ENCODE measurements at places on chromosomes 5 and 9. TPM values are rescaled to one million over a fixed set of nuclear protein-coding genes. Genes with fewer than 3 reads are reported as not detected.

DNA sequence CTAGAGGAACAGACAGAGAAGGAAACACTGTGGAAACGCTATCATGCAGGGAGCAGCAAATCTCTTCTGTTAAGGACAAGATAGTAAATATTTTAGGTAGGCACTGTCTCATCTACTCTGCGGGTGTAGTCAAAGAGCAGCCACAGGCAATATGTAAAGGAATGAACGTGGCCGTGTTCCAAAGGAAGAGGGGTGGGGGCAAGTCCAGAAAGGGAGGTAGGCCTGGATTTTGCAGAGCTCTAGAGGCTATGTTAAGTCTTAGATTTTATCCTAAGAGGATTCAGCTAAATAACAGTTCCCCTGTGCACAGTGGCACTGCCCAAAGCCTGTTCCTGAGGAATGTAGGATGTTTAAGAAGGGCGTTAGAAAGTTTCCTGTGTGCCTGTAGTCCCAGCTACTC lies 161.6 kb downstream of the ACTL7B start:
- DNase-seq, result no peak

DNA sequence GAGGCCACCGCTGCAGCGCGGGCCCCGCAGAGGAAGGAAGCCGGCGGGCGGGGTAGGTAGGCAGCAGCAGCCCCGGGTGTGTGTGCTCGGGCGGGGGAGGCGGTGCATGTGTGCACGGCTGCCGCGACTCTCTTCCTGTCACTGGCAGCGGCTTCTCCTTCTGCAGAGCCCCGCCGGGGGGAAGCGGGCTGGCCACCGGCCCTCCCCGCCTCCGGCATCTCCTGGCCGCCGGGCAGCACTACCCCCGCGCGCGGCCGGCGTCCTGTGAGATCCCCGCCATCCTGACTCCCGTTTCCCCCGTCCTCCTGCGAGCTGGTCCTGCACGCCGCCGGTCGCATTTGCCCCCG lies 315 bp downstream of the PIK3R1 start:
- no peak for DNase-seq

DNA sequence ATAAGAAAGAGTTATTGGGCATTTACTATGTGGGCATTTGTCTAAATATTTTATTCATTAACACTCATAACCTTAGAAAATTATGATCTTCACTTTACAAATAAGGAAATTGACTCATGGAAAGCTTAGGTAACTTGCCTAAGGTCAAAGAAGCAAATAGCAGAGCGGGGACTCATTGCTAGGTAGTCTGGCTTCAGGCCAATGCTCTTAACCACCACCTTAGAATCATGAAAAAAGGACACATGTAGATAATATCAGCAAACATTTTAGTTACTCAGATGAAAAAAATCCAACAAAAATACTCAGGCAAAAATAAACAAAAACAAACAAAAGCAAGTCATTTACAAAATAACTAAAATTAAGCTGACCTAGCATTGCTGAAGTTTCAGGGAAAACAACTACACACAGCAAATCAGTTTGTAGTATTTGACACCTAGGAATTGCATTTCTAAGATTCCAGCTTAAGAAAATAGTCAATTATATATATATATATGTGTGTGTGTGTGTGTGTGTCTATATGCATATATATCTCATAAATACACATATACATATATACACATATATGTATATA lies 166.0 kb downstream of the HMHB1 start:
- DNase-seq, result no peak

Gene EQTN
- not detected for total RNA-seq

Gene GLDC
- 0.51 TPM for total RNA-seq

GRCh38 chr5:124575725-124576124 lies 170.7 kb downstream of the ZNF608 start:
- DNase-seq, result no peak

Gene FOXI1
- total RNA-seq, result not detected

Gene SAP30L
- 25.9 TPM for total RNA-seq

DNA sequence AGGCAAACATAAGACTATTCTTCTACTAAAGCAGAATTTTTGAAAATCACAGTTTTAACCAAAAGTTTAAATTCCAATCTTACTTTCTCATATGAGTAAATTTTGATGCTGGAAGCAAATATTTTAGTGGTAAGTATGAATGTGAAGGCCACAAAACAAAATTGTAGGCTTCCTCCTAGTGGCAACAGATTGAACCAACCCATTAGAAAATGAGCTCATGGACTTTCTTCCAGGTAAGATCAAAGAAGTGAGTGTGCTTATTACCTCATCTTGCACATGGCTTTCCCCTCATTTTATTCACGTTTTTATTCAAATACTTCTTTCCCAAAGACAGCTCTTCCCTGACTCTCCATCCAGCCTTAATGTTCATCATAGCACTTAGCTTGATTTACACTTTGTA lies 16.5 kb upstream of the RLN2 start:
- DNase-seq, result no peak

Gene KIF12
- total RNA-seq, result not detected

- no peak for DNase-seq
These were observed 58.8 kb upstream of the NEK6 start for GRCh38 chr9:124198948-124199347.

DNA sequence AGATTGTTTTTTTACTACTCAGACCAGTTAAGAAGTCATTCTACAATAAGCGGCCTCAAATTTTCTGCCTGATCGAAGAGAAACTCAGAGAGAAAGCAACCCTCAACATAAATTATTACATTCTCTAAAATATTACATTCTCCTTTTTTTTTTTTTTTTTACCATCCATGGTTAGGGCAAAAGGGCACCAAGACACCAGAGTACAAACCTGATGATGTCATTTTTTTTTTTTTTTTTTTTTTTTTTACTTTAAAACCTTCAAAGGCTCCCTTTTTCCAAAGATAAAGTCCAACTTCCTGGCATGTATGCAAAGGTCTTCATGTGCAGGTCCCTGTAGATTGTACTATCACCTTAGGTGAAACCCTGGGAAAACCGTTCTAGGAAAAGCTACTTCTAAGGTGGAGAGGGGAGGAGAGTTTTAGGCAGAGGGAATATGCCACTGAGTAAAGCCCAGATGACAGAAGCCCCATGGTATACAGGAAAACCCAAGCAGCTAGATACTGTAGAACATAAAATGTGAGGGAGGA lies 104.4 kb downstream of the SSBP2 start:
- no peak for DNase-seq

Gene RASEF
- total RNA-seq, result 1.2 TPM

- no peak for DNase-seq
These were observed 186.7 kb downstream of the C9orf50 start for GRCh38 chr9:129434187-129434586.

Gene NUTM2G
- total RNA-seq, result not detected

Gene GMCL2
- under 0.01 TPM for total RNA-seq

Gene CCDC187
- total RNA-seq, result not detected

- DNase-seq, result peak; percentile 85
These were observed 315.3 kb upstream of the RPS23 start for GRCh38 chr5:82593481-82593880.

DNA sequence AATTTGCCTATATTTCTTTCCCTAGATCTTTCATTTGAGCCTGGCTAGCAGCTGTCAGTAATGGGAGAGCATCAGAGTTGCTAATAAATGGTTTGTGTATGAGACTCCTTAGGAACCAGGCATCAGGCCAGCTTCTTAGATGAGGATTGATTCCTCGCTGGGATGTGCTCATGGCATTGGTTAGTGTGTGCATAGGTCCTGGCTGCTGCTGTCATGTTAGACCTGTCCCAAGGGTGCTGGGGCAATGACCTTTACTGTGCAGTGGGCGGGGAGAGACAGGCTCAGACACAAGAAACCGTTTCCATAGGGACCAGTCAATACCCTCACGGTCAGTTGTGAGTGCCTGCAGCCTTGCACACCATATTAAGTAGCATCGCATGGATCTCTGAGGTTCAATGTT lies 112.3 kb upstream of the NR3C1 start:
- no peak for DNase-seq

DNA sequence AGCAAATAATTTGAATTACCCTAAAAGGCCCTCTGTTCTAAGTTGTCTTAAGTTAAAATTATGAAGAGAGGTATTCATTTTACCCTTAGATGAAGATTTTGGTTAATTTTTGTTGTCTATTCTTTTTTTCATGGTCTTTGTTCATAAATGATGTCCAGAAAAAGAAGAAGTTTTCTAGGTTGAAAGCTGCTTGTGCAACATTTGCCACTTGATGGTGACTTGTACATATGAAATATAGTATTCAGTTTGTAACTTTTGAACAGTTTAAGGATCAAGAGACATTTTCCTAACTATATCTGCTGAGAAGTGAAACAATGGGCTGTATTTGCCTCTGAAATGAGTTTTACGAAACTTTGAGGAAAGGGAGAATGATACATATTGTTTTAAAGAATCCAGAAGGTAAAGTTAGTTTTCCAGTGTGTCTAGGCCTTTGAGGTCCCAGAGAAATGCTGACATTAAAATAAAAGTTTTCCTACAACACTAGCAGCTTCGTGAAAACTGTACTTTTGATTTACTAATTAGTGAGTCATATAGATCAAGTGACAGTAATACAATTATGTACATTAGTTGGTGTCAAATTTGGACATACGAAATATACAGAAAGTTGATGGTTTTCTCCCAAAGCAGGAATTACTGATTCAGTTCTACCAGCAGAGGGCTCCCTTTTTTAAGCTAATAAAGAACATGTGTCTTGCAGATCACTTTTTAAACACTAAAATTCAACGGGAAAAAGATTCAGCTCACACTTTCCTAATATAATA lies 70.5 kb downstream of the PIK3R1 start:
- DNase-seq, result peak; percentile 75

Gene FOXD4L3
- total RNA-seq, result not detected

Gene IGIP
- 13.4 TPM for total RNA-seq

DNA sequence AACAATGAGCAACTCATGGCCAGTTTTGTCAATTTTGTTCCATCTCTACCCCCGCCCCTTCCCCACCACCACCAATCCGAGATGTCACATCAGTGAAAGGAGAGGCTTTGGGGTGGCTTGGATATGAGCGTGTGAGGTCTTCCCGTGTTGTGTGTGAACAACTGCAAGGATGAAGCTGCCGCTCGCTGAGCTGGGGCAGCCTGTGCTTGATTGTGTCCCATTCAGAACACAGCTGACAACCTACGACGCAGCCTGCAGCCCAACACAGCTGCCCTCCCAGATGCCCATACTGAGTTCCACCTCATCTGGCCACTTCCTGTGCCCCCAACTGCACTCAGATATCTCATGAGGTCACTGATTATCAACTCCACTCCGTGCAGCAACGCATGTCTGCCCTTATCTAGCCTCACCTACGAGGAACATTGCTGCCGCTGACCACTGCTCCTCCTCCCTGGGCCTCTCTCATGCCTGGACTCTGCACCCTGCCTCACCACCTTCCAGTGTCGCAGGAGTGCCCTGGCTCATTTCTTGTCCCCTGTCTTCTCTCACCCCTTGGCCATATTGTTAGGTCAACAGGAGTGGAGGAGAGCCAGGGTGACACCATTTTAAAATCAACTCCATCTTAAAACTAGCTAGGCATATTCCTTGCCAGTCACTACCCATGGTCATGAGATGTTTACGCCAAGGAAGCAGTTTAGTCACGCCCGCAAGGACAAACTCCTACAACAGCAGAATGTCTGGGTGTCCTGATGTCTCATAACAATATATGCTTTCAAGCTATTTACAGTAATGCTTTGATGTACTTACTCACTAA lies 7.3 kb upstream of the IL4 start:
- DNase-seq, result no peak

Gene ALDOB
- total RNA-seq, result not detected

Gene IER5L
- total RNA-seq, result 71.5 TPM

DNA sequence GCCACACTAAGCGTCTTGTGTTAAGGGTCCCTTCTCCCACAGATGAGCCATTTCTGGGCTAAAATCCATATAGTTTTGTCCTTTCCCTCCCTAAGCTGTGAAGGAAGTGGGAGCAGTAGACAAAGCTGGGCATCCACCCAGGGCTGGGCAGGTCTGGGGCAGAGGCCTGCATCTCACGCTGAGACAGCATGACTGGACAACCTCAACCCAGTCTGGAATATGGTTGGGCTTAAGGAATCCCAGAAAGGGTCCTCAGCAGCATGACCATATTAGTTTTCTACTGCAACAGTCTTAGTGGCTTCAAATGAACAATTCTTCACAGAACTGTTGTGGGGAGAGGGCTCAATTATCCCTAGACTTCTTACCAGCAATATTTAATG lies 173.8 kb downstream of the AUH start:
- DNase-seq, result peak; percentile 85

DNA sequence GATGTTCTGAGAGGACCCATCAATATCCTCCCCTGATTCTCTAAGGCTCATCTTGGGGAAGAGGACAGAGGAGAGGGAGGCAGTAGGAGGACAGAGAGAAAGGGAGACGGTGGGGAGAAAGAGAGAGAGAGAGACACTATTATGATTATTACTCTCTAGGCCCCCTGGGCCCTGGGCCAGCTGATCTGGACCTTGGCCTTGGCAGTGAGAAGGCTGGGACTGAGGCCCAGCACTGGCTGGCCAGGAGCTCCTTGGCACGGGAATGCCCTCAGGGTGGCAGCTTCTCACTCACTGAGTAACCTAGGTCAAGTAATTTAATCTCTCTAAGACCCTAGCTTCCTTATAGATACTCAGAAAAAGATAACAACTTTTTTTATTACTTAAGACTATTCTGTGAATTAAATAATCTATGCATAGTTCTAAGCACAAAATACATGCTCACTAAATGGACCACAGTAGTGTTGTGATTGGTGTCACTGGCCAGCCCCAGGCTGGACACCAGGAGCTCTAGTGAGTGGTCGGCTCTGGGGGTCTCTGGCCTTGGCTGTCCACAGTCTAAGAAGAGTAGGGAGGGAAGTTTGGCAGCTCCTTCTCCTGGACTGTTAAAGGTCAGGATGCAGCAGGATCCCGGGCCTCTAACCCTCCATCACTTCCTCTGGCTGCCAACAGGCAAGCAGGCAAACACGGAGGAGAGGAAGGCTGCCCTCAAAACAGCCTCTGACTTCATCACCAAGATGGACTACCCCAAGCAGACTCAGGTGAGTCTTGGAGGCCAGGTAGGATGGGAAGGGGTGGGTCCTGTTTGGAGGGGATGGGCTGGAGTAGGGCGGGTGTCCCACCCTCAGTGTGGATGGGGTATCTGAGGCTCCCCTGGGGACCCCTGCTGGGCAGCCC lies 50.0 kb downstream of the GSN start:
- no peak for DNase-seq

- DNase-seq, result no peak
These were observed 96.2 kb downstream of the PLK2 start for GRCh38 chr5:58363461-58364249.

- no peak for DNase-seq
These were observed 13.5 kb upstream of the AGXT2 start for GRCh38 chr5:35061211-35061770.

GRCh38 chr9:29976981-29977380 lies 2403.7 kb upstream of the C9orf72 start:
- no peak for DNase-seq

- DNase-seq, result peak; percentile 87
These were observed 363.4 kb upstream of the SLC30A5 start for GRCh38 chr5:68730220-68730978.

- no peak for DNase-seq
These were observed 89.5 kb downstream of the CDH9 start for GRCh38 chr5:26948921-26949320.

GRCh38 chr5:58357121-58357520 lies 102.8 kb downstream of the PLK2 start:
- DNase-seq, result no peak

GRCh38 chr5:119426057-119426456 lies 26.2 kb upstream of the HSD17B4 start:
- no peak for DNase-seq

Data from fibroblast of lung (primary cell).